Naive thymus-derived CD8-positive, alpha-beta T cell (primary cell): ENCODE measurements at places on chromosomes 1 and 21. TPM values are rescaled to one million over a fixed set of nuclear protein-coding genes. Genes with fewer than 3 reads are reported as not detected.

EDN2 gene
- not detected for polyA plus RNA-seq

FCRL1 gene
- 0.09 TPM for polyA plus RNA-seq

FCRL2 gene
- not detected for polyA plus RNA-seq

EFNA1 gene
- polyA plus RNA-seq, result 7.7 TPM

CCDC30 gene
- polyA plus RNA-seq, result 0.84 TPM

TNFRSF8 gene
- polyA plus RNA-seq, result not detected

RIPPLY3 gene
- polyA plus RNA-seq, result not detected

NFIA gene
- 7.4 TPM for polyA plus RNA-seq

LRRC47 gene
- 34.6 TPM for polyA plus RNA-seq

CSMD2 gene
- not detected for polyA plus RNA-seq

SNX7 gene
- polyA plus RNA-seq, result not detected

TFF2 gene
- not detected for polyA plus RNA-seq

ISG20L2 gene
- 20.7 TPM for polyA plus RNA-seq

OR2T11 gene
- polyA plus RNA-seq, result not detected

IGSF9 gene
- polyA plus RNA-seq, result not detected

GCSAML gene
- not detected for polyA plus RNA-seq

LPGAT1 gene
- 8.6 TPM for polyA plus RNA-seq

EPS8L3 gene
- not detected for polyA plus RNA-seq

S1PR1 gene
- 143 TPM for polyA plus RNA-seq

OVAAL gene
- polyA plus RNA-seq, result not detected

ECM1 gene
- polyA plus RNA-seq, result not detected

AMY1B gene
- not detected for polyA plus RNA-seq

TRIM63 gene
- polyA plus RNA-seq, result not detected

SPTA1 gene
- polyA plus RNA-seq, result not detected

GBP6 gene
- not detected for polyA plus RNA-seq

YBEY gene
- 22.2 TPM for polyA plus RNA-seq

C8A gene
- not detected for polyA plus RNA-seq

KIF17 gene
- not detected for polyA plus RNA-seq

KIAA0319L gene
- polyA plus RNA-seq, result 21.9 TPM

SPRR2G gene
- polyA plus RNA-seq, result not detected

DNAJB4 gene
- 3.7 TPM for polyA plus RNA-seq

C21orf58 gene
- 0.51 TPM for polyA plus RNA-seq

CLCNKB gene
- polyA plus RNA-seq, result not detected

SYCP1 gene
- not detected for polyA plus RNA-seq

DFFA gene
- polyA plus RNA-seq, result 42.6 TPM

CELA3B gene
- not detected for polyA plus RNA-seq

WLS gene
- polyA plus RNA-seq, result not detected

UTS2 gene
- polyA plus RNA-seq, result 0.33 TPM

MNDA gene
- 1.3 TPM for polyA plus RNA-seq

LCE3D gene
- not detected for polyA plus RNA-seq

RGSL1 gene
- polyA plus RNA-seq, result not detected

CD1B gene
- not detected for polyA plus RNA-seq

FCGR1A gene
- not detected for polyA plus RNA-seq

NFASC gene
- not detected for polyA plus RNA-seq

NT5C1A gene
- not detected for polyA plus RNA-seq

C1orf116 gene
- not detected for polyA plus RNA-seq

ARHGAP30 gene
- 207 TPM for polyA plus RNA-seq

VSIG8 gene
- not detected for polyA plus RNA-seq

CFAP57 gene
- not detected for polyA plus RNA-seq

TADA1 gene
- 15.1 TPM for polyA plus RNA-seq

SIPA1L2 gene
- polyA plus RNA-seq, result 0.08 TPM

PCBP3 gene
- polyA plus RNA-seq, result 2.3 TPM

PRMT6 gene
- 14.4 TPM for polyA plus RNA-seq

CFHR3 gene
- polyA plus RNA-seq, result not detected

UTP11 gene
- polyA plus RNA-seq, result 16.6 TPM

EXO1 gene
- not detected for polyA plus RNA-seq
